NCI-H1048 (cell line): ENCODE measurements at places on chromosomes 13 and 19.

- DNase-seq, result no peak
These were observed 15.5 kb downstream of the NCAN start for GRCh38 chr19:19227217-19227616.

DNA sequence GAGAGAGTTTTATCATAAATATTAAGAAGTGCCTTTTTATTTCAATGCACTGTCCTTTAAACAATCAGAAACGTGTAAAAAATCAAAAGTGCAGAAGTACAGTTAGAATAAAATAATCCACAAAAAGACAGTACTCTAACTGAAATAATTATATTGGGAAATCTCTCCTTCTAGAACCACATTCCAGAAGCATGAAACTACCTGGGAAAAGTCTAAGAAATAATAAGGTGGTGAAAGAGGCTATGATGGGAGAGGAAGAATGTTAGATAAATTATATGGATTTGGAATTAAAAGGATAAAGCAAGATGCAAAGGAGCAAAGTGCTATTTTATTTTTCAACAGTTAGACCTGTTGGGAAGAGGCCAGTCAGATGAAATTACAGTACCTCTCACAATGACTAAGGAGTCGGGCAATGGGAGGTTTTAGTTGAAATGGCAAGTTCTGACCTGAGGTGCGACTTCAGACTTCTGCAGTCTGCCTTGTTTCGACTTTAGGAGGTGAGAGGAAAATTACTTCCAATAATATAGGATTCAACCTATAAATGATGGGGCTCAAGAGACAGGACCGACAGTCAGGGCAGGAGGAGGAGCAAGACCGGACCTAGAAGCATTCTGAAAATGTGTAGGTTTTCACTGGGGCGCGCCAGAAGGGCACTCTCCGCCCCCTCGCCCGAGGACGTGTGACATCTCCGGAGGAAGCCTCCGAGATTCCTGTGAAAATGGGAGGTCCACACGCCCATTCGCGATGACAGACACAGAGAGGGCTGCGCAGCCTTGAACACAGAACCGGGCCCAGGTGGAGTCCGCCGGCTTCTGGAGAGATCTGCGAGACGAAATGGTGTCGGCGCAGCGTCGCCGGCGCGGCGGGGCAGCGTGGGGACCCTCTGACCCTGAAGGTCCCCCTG lies 717 bp downstream of the SPRYD7 start:
- DNase-seq, result no peak

DNA sequence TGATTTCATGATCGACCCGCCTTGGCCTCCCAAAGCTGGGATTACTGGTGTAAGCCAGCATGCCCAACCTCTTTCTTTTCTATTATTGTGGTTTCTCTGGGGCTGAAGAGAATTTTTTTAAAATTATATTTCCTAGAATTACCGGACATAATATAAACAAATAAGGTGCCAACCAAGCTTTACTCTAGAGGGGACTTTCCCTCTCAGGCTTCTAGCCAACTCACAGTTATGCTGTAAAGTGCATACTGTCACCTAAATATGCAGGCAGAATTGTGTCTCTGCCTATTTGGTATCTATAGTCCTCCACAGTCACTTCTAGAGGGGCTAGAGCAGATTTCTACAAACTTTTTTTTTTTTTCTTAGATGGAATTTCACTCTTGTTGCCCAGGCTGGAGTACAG lies 41.6 kb upstream of the ZNF681 start:
- DNase-seq, result no peak

DNA sequence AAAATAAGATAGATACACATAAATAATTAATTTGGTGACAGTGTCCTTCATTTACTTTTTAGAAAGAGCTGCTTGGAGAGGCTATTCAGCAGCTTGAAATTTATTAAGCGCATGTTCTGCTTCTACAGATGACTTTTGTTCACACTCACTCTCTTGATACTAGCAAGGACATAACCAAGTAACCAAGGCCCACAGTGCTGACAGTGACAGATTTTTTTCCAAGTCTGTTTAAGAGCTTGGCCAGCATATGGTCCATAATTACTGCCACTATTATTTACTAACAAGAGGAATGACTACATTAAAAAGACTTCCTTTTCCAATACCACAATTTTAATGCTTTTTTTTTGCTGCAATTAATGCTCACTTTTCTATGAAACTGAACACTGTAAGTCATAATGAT lies 673.7 kb upstream of the MIR17HG start:
- no peak for DNase-seq

- no peak for DNase-seq
These were observed 1581.5 kb upstream of the PCDH20 start for GRCh38 chr13:62997038-62997599.

GRCh38 chr13:91879360-91879759 lies 480.9 kb downstream of the GPC5 start:
- no peak for DNase-seq

DNA sequence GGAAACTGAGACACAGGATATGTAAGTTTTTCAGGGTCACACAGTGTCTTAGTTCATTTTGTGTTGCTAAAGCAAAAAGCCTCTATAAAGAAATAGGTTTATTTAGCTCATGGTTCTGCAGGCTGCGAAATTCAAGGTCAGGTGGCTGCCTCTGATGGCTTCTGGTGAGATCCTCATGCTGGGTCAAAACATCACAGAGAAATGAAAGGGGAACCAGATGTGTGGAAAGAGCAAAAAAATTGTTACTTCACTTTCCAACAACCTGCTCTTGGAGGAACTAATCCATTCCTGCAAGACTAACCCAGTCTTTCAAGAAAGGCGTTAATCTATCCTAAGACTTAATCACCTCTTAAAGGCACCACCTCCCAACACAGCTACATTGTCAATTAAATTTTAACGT lies 64.2 kb upstream of the UBL3 start:
- no peak for DNase-seq

DNA sequence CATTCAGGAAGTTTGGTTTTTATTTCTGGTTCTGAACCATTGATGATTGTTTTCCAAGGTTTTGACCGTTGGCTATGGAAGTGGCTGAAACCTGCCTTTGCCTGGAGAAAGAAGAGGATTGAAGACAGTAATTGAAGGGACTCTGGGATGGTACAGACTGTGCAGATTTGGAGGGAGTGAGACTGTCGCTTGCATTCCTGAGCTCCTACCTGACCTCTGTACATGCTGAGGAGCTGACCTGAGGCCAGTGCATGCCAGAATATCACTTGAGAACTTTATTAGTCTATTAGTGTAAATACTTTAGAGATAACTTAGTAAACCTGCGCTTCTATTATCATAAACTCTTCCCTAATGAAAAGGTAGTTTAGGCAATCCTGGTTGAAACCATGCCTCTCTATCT lies 276.4 kb downstream of the IRS2 start:
- DNase-seq, result no peak

- no peak for DNase-seq
These were observed 49.6 kb downstream of the ABCC4 start for GRCh38 chr13:95251641-95252040.

DNA sequence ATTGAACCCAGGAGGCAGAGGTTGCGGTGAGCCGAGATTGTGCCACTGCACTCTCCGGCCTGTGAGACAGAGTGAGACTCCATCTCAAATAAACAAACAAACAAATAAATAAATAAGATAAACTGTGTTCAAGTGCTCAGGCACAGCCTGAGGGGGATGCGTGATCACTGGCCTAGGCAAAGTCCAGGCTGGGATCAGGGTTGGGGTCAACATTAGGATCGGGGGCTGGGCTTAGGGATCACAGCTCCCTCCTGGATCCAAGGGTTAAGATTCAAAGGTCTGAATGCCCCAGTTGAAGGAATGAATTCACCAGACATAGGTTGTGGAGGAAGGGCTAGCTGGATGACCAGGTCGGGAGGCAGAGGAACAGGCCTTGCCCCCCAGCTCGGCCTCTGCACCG lies 1.9 kb upstream of the EXOC3L2 start:
- DNase-seq, result no peak

GRCh38 chr19:31118287-31118955 lies 230.8 kb downstream of the TSHZ3 start:
- DNase-seq, result no peak

DNA sequence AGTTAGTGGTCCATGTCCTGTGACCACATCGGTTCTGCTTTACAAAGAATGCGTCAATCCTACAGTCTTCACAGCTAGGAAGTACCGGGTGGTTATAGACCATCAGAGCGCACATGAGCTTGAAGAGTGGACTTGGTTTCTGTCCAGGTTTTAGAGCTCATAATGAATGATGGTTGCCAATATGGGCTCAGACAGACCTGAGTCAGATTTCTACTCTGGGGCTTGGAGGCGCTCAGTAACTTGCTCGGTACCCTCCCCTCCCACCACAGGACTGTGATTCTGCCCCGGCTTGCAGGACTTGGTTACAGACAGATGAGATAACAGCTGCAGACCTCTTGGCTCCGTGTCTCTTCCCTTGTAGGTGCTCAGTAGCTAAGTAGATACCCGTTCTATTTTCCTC lies 284.7 kb downstream of the TSHZ3 start:
- no peak for DNase-seq
